Activated effector memory CD4-positive, alpha-beta T cell treated with Interleukin-2 at 50 U/mL for 16 hours (primary cell): ENCODE measurements at places on chromosomes 1 and 21.

GRCh38 chr1:229642376-229642775, 16.3 kb downstream of the URB2 start:
- no peak for DNase-seq

GRCh38 chr21:43967981-43968380, 44.1 kb upstream of the TRAPPC10 start:
- no peak for DNase-seq

DNA sequence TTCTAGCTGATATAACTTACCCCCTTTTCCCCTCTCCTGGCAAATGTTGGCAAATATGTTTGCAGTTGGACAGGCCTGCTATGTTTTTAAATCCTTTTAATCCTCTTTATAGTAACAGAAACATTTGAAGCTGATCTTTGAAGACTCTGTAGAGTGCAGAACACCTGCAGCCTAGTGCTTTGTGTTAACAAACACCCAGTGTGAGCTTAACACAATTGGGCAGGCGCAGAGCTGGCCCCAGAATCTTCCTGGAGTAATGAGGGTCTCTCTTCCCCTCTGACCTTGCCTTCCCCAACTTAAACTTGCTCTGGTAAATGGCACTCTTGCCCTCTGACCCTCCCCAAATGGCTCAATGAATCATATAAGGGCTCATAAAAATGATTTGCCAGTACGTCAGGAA, 247.9 kb upstream of the LYPLAL1 start:
- DNase-seq = no peak

GRCh38 chr1:25476186-25477097, 45.7 kb downstream of the MACO1 start:
- no peak for DNase-seq

DNA sequence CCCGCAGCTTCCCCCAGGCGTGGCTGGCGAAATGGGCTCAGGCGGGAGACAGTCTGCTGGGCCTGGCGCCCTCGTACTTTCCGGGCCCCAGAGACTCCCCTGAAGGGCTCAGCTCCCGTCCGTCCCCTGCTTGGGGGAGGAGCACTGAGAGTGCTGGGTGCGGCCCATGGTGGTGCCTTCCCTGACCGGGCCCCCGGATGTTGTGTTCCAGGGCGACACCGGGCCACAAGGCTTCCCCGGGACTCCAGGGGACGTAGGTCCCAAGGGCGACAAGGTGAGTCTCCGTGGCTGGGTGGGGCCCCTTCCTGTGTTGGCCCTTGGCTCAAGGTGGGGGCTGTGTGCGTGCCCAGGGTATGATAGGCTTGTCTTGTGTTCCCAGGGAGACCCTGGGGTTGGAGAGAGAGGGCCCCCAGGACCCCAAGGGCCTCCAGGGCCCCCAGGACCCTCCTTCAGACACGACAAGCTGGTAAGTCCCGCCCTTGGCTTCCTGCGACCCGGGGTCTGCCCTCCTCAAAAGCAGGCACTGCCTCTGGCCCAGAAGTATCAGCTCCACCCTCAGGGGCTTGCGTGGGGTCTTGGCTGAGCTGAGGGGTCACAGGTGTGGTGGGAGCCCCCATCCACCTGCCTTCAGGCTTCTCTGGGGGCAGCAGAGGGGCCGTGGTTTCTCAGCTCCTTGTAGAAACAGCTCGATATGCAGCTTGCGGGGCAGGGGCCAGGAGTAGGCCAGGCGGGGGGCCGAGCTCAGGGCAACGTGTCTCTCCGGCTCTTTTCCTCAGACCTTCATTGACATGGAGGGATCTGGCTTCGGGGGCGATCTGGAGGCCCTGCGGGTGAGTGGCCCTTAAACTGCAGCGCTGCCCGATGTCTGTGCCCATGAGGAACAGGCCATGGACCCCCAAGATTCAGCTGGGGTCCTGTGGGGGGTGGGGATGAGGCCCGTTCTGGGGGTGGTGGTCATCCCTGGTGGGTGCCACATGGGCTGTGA, 62.3 kb downstream of the SLC19A1 start:
- peak; percentile 8 for DNase-seq

DNA sequence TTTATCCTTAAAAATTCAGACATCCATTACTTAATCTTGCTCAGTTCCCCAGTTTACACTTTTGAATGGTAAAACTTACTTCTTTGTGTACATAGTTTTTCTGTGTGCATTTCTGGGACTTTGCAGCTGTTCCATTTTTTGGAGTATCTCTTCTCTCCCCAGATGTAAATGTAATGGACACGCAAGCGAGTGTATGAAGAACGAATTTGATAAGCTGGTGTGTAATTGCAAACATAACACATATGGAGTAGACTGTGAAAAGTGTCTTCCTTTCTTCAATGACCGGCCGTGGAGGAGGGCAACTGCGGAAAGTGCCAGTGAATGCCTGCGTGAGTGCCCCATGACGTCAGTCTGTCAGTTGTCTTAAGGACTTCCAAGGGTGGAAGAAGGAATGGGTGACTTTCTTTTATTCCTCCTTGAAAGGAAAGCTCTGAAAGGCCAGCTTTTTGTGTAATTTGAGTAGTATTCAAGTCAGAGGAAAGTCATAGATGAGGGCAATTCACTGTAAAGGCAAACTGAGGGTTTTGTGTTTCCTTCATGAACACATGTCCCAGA, 75.7 kb upstream of the LAMC2 start:
- no peak for DNase-seq

DNA sequence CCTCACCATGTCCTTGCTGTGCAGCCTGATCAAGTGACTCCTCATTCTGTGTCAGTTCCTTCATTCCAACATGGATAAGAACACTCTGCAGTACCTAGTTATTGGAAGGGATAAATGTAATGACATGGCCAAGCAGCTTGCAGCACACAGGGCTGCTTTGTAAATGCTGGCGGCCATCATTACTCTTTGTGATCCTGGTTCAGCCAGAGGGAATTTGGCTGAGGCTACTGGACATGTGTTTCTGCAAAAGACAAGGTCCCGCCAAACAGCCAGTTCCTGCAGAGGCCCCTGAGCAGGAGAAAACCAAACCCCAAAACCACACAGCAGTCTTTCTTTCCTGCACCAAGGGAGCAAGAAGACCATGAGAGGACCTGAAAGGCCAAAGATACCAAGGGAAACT, 495.8 kb downstream of the AJAP1 start:
- DNase-seq = no peak

GRCh38 chr21:41600116-41600515, 92.2 kb upstream of the TMPRSS2 start:
- no peak for DNase-seq

GRCh38 chr1:117046781-117047180, 13.3 kb upstream of the TTF2 start:
- no peak for DNase-seq

DNA sequence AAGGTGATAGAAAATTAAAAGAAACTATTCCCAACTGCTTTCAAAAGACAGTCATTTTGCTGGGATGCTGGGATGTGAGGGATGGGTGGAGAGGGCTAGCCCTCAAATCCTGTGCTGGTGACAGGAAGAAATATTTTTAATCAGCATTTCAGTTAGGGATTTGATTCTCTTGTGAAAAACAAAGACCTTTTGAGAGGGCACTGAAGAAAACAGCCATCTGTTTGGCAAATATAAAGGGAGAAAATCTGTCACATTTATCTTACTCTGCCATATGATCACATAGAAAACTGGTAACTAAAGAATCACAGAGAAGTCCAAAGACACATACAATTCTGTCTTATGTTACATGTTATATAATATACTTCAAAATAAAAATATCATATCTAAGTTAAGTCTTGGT, 12.3 kb downstream of the STXBP3 start:
- DNase-seq = no peak

GRCh38 chr1:161233102-161233501, 4.9 kb downstream of the NR1I3 start:
- no peak for DNase-seq

DNA sequence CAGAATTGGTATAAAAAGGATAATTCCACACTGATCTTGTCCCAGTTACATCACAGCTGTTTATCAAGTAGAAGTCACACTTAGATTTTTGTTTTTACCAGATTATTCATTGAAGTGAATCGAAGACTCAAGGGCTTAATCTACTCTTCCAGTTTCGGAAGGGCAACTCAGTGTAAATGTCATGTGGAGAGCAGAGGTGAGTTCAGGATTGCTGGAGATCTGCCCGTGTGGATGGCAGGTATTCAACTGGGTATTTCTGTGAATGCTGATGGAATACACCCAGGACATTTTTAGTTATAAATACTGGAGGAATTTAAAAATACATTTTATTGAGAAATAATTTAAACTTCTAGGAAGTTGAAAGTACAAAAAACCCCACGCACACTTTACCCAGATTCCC, 19.4 kb downstream of the CC2D1B start:
- no peak for DNase-seq

DNA sequence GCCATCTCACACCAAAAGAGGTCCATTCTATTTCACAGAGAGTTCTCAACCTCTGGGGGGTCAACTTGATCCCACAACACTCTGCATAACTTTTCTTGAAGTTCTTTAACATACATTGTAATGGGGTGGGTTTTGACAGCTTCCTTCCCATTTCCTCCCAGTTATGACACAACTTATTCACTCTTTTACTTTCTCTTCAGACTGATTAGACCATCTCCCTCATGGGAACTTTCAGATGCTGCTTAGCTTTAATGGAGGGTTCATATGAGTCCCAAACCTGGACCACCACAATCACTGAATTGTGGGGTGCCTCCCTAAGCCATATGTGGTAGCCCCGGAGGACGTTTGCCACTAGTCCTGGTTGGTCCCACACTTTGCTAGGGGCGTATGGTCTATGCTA, 28.3 kb upstream of the KCNJ15 start:
- no peak for DNase-seq

DNA sequence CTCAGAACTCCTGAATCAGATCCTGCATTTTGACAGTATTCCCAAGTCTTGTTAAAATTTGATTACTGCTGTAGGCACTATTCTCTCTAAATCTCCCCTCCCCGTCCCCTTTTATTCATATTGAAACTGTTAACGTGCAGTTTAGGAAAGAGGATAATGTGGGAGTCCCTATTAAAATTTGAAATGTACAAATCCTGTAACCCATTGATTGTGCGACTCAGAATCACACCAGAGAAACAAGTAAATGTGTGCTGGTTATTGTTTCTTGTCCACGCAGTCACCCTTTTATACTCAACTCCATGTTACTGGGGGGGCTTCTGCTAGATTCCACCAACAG, 584 bp upstream of the LTN1 start:
- no peak for DNase-seq

- DNase-seq = no peak
Observed at GRCh38 chr1:40153073-40153770, 8.0 kb upstream of the RLF start.

GRCh38 chr1:227120826-227121225, 180.7 kb downstream of the COQ8A start:
- no peak for DNase-seq

- no peak for DNase-seq
Observed at GRCh38 chr1:9447215-9447960, 91.9 kb upstream of the SLC25A33 start.

- no peak for DNase-seq
Observed at GRCh38 chr1:41032147-41032546, 10.6 kb upstream of the SLFNL1 start.

DNA sequence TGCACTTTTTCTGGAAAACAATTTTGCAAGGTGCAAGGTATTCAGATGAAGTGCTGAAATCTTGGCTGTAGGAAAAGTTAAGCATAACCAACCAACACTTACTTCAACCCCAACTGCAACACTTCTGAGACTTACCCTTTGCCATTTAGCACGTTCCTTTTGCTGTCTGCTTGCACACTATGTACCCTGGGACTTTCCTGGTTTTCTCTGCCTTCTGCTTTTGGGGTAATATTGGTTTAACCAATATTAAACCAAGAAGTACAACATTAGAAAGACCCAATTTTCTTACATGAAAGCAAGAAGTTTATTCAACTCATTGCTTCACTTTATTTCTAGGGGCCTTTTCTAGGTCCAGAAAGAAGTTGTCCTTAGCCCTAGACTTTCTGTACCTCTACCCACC, 193.0 kb downstream of the HLX start:
- no peak for DNase-seq

DNA sequence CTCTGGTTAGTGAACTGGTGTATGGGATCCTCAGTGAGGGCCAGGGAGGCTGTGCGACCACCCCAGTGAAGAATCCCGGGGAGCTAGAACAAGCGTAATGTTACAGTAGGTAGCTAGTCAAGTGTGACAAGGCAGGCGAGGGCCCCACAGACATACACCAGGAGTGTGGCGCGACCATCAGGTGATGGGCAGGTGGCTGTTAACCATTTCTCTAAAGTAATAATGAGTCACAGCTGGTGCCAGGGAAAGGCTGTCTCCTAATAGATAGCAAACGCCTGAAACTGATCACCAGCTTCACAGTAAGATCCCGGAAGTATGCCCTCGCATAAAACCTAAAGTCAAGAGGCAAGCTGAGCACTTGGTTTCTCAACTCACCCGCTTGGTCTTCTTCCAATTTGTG, 40.5 kb upstream of the TARBP1 start:
- DNase-seq = no peak

GRCh38 chr1:98287626-98288025, 366.8 kb upstream of the DPYD start:
- no peak for DNase-seq

DNA sequence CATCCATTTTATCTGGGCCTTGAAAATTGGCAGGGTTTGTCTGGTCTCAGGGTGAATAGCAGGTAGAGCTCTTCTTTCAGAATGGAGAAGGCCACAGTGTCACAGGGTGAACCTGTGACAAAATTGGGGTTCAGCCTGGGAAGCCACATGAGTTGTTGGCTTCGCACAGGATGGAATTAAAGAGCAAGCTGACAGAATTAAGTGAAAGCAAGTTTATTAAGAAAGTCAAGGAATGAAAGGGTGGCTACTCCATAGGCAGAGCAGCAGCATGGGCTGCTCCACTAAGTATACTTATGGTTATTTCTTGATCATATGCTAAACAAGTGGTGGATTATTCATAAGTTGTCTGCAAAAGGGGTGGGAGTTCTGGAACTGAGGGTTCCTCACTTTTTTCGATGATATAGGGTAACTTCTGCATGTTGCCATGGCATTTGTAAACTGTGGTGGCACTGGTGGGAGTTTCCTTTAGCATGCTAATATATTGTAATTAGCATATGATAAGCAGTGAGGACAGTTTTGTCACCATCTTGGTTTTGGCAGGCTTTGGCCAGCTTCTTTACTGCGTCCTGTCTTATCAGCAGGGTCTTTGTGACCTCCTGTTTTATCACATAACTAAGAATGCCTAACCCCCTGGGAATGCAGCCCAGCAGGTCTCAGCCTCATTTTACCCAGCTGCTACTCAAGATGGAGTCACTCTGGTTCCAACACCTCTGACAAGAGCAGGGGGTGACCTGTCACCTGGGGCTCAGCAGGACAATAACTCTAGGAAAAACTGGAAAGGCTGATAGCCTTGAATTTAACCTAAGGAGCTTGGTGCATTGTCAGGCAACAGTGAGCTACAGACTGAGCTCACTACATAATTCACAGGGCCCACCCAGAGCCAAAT, 5.1 kb downstream of the IFNAR2 start:
- DNase-seq = no peak
